Mammary microvascular endothelial cell (primary cell): ENCODE measurements at places on chromosomes 5 and 9. TPM values are rescaled to one million over a fixed set of nuclear protein-coding genes. Genes with fewer than 3 reads are reported as not detected.

SLCO6A1 gene
- total RNA-seq: not detected in 2 replicates

CARTPT gene
- total RNA-seq: not detected in 2 replicates

DPM2 gene
- total RNA-seq: 20.5 and 23.8 TPM in 2 replicates

WDR31 gene
- 0.79 and 0.80 TPM in 2 replicates for total RNA-seq

PAPPA gene
- 0.07 and 0.25 TPM in 2 replicates for total RNA-seq

FOXD4L6 gene
- total RNA-seq: not detected in 2 replicates

LRRC14B gene
- not detected in 2 replicates for total RNA-seq

TRMT10B gene
- 1.6 and 2.3 TPM in 2 replicates for total RNA-seq

C5orf34 gene
- 4.3 and 5.2 TPM in 2 replicates for total RNA-seq

PCSK1 gene
- 2.8 and 2.9 TPM in 2 replicates for total RNA-seq

PLAC8L1 gene
- total RNA-seq: not detected in 2 replicates
